RKO (cell line): ENCODE measurements at places on chromosomes 2 and 18.

GRCh38 chr18:6058941-6059340, 163.6 kb upstream of the TMEM200C start:
- no peak for DNase-seq

DNA sequence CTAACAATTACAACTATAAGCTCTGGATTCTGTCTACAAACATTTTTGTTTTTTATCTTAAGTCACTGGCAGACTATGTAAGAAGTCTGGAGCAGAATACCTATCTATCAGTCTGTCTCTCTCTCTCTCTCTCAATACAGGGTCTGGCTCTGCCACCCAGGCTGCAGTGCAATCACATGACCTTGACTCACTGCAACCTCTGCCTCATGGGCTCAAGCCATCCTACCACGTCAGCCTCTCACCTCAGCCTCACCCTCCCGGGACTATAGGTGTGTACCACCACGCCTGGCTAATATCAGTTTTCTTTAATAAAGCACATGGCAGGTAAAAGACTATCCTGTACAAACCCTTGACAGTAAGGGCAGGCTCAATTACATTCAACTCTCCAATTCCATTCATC, 96.9 kb downstream of the OSBPL1A start:
- DNase-seq, result no peak

- DNase-seq, result no peak
Observed at GRCh38 chr2:119782308-119783027, 22.7 kb downstream of the PTPN4 start.

GRCh38 chr18:3892152-3892551, 442.2 kb downstream of the TGIF1 start:
- no peak for DNase-seq

GRCh38 chr2:229087843-229088516, 183.1 kb downstream of the PID1 start:
- no peak for DNase-seq

- DNase-seq, result no peak
Observed at GRCh38 chr2:42787788-42788477, 4.5 kb downstream of the HAAO start.

GRCh38 chr2:144325086-144325485, 194.8 kb downstream of the ZEB2 start:
- DNase-seq, result no peak

DNA sequence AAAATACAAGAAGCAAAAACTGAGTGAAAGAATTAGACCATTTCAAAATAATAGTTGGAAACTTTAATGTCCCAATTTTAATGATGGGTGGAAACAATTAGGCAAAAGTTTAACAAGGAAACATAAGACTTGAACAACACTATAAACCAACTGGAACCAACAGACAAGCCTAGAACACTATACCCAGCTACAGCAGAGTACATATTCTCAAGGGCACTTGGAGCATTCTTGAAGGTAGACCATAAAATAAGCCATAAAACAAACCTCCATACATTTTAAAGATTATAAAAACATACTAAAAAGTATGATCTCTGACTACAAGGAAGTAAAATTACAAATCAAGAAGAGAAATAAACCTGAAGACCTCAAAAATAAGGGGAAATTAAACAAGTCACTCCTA, 616.7 kb downstream of the SUCLG1 start:
- DNase-seq, result no peak

GRCh38 chr2:209368406-209368805, 55.4 kb upstream of the MAP2 start:
- DNase-seq, result no peak

- DNase-seq, result peak; percentile 38
Observed at GRCh38 chr2:109614715-109615636, 812 bp downstream of the SOWAHC start.

GRCh38 chr2:230922951-230923717, 1.9 kb downstream of the GPR55 start:
- no peak for DNase-seq

- no peak for DNase-seq
Observed at GRCh38 chr2:141316606-141317005, 814.2 kb downstream of the LRP1B start.

GRCh38 chr2:97906307-97906706, 89.4 kb downstream of the TMEM131 start:
- no peak for DNase-seq
